ENCODE measurements at places on chromosomes 4 and X. TPM values are rescaled to one million over a fixed set of nuclear protein-coding genes. Genes with fewer than 3 reads are reported as not detected.
A peak's percentile ranks its signal among the peaks of the same experiment; 100 is the strongest.

- DNase-seq = no peak
- no peak overlapping the region for H3K27ac ChIP-seq
- H3K27me3 ChIP-seq = no peaks in the 10 kb centered on the region
- no peak overlapping the region for H3K4me3 ChIP-seq
Observed at GRCh38 chrX:40383360-40383759, 197.4 kb upstream of the ATP6AP2 start.

MAP9 gene
- total RNA-seq = 12.6 TPM

IBSP gene
- not detected for total RNA-seq

DNA sequence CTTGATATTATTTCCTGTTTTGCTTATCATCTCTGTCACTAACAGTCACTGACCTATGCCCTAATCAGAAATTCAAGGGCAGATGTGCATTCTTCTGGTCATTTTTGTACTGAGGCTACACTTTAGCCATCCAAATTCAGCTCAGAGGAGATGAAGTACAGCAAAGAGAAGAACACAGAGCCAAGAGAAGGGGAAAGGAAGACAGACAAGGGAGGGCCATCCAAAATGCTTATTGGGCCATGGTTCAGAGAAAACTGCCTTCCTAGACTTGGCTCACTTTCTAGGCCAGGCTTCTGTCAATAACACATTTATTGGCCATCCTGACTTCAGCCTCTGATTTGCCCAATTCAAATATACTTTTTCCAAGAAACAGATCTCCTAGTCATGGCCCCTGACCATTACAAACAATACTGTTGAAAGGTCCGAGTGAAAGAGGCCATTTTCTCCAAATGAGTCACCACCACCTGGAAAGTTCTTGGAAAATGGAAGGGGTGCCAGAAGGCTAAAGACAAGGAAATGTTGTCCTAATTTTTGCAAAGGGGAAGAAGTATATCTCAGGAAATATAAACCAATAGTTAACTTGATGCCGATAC is 56.4 kb downstream of the DCX start:
- H3K36me3 ChIP-seq = no peaks in the 10 kb centered on the region
- DNase-seq = no peak
- no peak overlapping the region for H3K27ac ChIP-seq
- no peaks in the 10 kb centered on the region for H3K4me1 ChIP-seq
- H3K4me3 ChIP-seq = no peak overlapping the region

DNA sequence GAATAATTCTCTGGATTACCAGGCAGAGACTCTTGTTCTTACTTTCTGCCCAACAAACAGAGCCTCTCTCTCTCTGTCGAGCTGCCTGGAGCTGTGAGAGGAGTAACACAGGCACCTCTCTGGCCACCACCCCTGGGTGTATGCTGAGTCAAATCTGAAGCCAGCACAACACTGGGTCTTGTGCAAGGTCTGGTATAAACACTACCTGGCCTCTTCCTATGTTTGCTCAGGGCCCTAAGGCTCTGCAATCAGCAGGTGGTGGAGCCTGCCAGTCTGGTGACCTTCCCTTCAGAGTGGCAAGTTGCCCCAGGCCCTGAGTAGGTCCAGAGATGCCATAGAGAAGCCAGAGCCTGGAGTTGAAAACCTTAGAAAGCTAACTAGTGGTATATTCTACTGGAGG is 139.9 kb downstream of the CPXCR1 start:
- H3K27ac ChIP-seq = no peak overlapping the region
- H3K4me3 ChIP-seq = no peak overlapping the region
- no peaks in the 10 kb centered on the region for H3K4me1 ChIP-seq
- H3K27me3 ChIP-seq = no peaks in the 10 kb centered on the region
- DNase-seq = no peak
- no peaks in the 10 kb centered on the region for H3K36me3 ChIP-seq

GRCh38 chrX:40127052-40127451 is 29.3 kb upstream of the BCOR start:
- H3K27me3 ChIP-seq = no peaks in the 10 kb centered on the region
- no peaks in the 10 kb centered on the region for H3K36me3 ChIP-seq
- no peak overlapping the region for H3K4me3 ChIP-seq
- no peak overlapping the region for H3K27ac ChIP-seq

CT47B1 gene
- total RNA-seq = not detected

AFF2 gene
- total RNA-seq = under 0.01 TPM

DNA sequence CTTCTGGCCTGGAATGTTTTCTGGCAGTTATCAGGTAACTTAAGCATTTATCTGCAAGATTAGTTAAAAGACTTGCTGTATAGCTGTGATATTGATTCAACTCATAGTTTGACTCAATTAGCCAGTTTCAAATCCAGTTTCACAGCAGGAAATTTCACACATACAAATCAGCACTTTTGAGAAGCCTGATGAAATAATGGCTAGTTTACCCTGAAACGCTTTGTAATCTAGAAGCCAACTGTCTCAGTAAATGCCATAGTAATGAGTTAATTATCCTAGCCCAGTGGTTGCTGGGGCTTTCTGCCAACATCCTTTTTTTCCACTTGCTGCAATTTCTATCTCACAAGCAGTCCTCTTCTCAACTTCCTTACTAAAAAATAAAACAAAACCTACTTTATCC is 53.1 kb downstream of the ARHGEF38 start:
- no peaks in the 10 kb centered on the region for H3K36me3 ChIP-seq
- H3K27ac ChIP-seq = no peak overlapping the region
- peak; percentile 82 for DNase-seq
- H3K4me3 ChIP-seq = no peak overlapping the region
- H3K27me3 ChIP-seq = no peaks in the 10 kb centered on the region
- H3K4me1 ChIP-seq = no peaks in the 10 kb centered on the region

PPP2R3B gene
- 14.7 TPM for total RNA-seq

- no peaks in the 10 kb centered on the region for H3K36me3 ChIP-seq
- H3K27me3 ChIP-seq = no peaks in the 10 kb centered on the region
Observed at GRCh38 chrX:113305496-113305895, 464.9 kb upstream of the AMOT start.

PITX2 gene
- total RNA-seq = 0.26 TPM

GRCh38 chr4:4225915-4226605 is 669 bp downstream of the OTOP1 start:
- no peaks in the 10 kb centered on the region for H3K4me1 ChIP-seq
- peaks cover 27% of the 10 kb centered on the region for H3K27me3 ChIP-seq
- no peaks in the 10 kb centered on the region for H3K36me3 ChIP-seq
- DNase-seq = no peak
- H3K4me3 ChIP-seq = no peak overlapping the region

GRCh38 chrX:51332188-51332942 is at the start of gene NUDT10:
Gene NUDT10 (plus strand): TSS chrX:51332822. CDS start chrX:51332966, 144 bp downstream.
- peak within 1 kb of the TSS; percentile 49 for H3K4me3 ChIP-seq
- H3K27me3 ChIP-seq = no peaks in the 10 kb centered on the region
- peak; percentile 58 for DNase-seq
- H3K36me3 ChIP-seq = no peaks in the 10 kb centered on the region

TRAPPC2 gene
- 13.9 TPM for total RNA-seq

GPR173 gene
- 2.3 TPM for total RNA-seq

- no peaks in the 10 kb centered on the region for H3K27me3 ChIP-seq
- H3K4me1 ChIP-seq = no peaks in the 10 kb centered on the region
- H3K4me3 ChIP-seq = no peak overlapping the region
- no peak overlapping the region for H3K27ac ChIP-seq
- no peaks in the 10 kb centered on the region for H3K36me3 ChIP-seq
- no peak for DNase-seq
Observed at GRCh38 chr4:147173797-147174432, 228.3 kb upstream of the TTC29 start.

RHOXF2 gene
- total RNA-seq = not detected

GRCh38 chrX:131607792-131608369 is 64.0 kb downstream of the OR13H1 start:
- H3K27me3 ChIP-seq = no peaks in the 10 kb centered on the region
- H3K4me3 ChIP-seq = no peak overlapping the region
- H3K4me1 ChIP-seq = no peaks in the 10 kb centered on the region
- no peaks in the 10 kb centered on the region for H3K36me3 ChIP-seq
- DNase-seq = peak; percentile 36

TIMP1 gene
- 460 TPM for total RNA-seq

DNA sequence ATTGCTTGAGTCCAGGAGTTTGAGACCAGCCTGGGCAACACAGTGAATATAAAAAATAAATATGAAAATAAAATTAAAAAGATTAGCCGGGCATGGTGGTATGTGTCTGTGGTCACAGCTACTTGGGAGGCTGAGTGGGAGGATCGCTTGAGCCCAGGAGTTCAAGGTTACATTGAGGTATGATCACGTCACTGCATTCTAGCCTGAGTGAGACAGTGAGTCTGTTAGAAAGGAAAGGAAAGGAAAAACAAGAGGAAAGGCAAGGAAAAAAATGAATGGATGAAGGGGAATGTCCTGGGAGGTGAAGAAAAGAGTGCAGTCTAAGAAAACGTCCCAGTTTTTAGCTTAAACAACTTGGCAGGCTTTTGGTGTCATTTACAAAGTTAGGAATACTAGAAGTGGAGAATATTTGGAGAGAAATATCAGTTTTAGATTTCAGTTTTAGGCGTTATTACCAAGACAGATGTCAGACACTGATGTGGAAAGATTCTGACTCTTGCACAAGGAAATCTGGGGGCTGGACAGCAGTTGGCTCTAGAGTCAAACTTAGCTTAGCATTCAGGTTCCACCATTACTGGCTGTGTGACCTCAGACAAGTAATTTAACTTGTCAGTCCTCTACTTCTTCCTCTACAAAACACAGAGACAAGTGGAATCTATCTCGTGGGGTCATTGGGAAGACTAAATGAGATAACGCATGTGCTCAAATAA is 139.0 kb downstream of the TSPAN5 start:
- no peaks in the 10 kb centered on the region for H3K27me3 ChIP-seq
- no peak overlapping the region for H3K4me3 ChIP-seq
- peak; percentile 96 for DNase-seq

ELF4 gene
- total RNA-seq = 9.9 TPM

NALF2 gene
- total RNA-seq = not detected

KCTD8 gene
- total RNA-seq = not detected

DNA sequence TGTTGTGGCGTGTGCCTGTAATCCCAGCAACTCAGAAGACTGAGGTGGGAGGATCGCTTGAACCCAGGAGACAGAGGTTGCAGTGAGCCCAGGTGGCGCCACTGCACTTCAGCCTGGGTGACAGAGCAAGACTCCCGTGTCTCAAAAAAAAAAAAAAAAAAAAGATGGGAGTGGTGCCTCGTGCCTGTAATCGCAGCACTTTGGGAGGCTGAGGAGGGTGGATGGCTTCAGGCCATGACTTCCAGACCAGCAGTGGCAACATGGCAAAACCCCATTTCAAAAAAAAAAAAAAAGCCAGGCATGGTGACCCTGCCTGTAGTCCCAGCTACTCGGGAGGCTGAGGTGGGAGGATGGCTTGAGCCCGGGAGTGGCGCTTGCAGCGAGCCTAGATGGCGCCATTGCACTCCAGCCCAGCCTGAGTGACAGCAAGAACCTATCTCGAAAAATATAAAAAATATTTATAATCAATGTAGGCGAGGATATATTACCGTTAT is 27.0 kb downstream of the EIF2S3 start:
- peak; percentile 76 for DNase-seq
- no peaks in the 10 kb centered on the region for H3K36me3 ChIP-seq
- H3K4me3 ChIP-seq = no peak overlapping the region
- no peak overlapping the region for H3K27ac ChIP-seq

GRCh38 chr4:7190691-7191545 is 1.4 kb upstream of the SORCS2 start:
- H3K27me3 ChIP-seq = peaks cover 39% of the 10 kb centered on the region
- H3K36me3 ChIP-seq = no peaks in the 10 kb centered on the region
- DNase-seq = no peak
- H3K4me1 ChIP-seq = no peaks in the 10 kb centered on the region
- no peak overlapping the region for H3K4me3 ChIP-seq

LARP7 gene
- total RNA-seq = 38.8 TPM

- DNase-seq = no peak
- H3K36me3 ChIP-seq = no peaks in the 10 kb centered on the region
- H3K27me3 ChIP-seq = no peaks in the 10 kb centered on the region
- no peak overlapping the region for H3K4me3 ChIP-seq
- peaks cover 7% of the 10 kb centered on the region for H3K4me1 ChIP-seq
Observed at GRCh38 chrX:67613996-67614395, 70.2 kb downstream of the AR start.

SPIN4 gene
- total RNA-seq = 1.3 TPM

- DNase-seq = no peak
- no peaks in the 10 kb centered on the region for H3K27me3 ChIP-seq
- H3K4me3 ChIP-seq = no peak overlapping the region
Observed at GRCh38 chrX:137166591-137166990, 132.8 kb upstream of the GPR101 start.

All from fibroblast of lung (primary cell).